Nephron progenitor cell (in vitro differentiated cells): ENCODE measurements at places on chromosomes 6 and 20.

- peak; percentile 86 for DNase-seq
These were observed 33.4 kb upstream of the AAR2 start for GRCh38 chr20:36202891-36203338.

DNA sequence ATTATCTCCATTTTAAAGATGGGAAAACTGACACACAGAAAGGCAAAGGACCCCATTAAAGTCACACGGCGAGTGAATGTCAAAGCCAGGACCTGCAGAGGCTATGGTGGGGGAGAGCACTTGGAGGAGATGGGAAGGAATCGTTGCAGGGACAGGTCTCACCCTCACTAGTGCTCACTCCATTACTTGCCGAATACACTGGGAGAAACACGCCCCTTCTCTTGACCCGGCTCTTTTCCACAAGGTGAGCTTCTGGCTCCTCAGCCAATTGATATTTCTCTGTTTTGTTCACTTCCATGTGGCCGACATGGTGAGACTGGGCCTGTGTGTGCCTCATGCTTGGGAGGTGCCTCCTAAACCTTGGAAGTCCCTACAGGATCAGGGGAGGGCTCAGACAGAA lies 117.8 kb upstream of the KCNG1 start:
- DNase-seq = no peak

GRCh38 chr6:105398859-105399258 lies 4.0 kb downstream of the PREP start:
- no peak for DNase-seq

GRCh38 chr6:19181211-19181610 lies 656.0 kb upstream of the ID4 start:
- DNase-seq = no peak

- DNase-seq = no peak
These were observed 15.3 kb upstream of the SMLR1 start for GRCh38 chr6:130811932-130812331.

DNA sequence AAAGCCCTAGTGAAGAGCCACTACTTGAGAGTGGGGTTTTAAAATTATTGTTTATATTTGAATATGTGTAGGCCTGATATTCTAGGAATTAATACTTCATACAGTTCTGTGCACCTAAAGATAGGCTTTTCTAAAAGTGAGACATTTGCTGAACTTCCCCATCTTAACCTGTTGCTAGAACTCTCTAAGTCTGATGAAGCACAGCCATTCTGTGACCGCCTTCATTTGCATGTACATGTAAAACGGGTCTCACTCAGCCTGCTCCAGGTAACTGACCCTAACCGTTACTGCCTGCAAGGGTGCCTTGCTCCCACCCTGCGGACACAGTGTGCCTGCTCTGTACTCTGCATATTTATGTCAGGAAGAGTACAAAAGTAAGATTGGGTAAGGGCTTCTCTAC lies 44.3 kb upstream of the IRF4 start:
- no peak for DNase-seq

DNA sequence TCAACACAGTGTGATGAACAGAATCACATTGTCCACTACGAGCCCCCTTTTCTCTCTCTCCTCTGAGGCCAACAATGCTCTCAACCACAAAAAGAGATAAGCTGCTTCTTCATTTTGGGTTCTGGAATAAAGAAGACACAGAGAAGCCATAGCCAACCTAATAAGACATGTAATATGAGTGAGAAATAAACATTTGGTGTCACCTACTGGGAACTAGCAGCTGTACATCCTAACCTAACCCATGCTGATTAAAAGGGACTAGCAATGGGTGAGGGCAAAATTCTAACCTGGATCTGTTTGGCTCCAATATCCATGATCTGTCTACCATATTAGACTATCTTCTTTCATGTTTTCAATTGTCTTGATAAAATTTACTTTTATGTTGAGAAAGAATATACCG lies 369.1 kb upstream of the MARCKS start:
- DNase-seq = no peak

DNA sequence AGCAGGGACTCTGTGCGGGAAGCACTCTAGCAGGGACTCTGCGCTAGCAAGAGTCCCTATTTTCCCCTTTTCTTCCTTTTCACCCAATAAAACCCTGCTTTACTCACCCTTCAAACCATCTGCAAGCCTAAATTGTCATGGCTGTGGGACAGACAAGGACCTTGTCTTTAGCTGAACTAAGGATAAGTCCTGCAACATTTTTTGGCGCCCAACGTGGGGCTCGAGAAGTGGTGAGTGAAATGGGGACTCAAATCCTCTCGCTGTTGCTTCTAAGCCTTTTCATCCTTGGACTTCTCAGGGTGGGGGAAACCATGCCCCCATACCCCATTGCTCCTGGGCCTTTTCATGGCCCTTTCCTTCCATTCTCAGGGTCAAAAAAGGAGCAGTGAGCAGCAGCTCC lies 46.4 kb downstream of the IMPG1 start:
- peak; percentile 36 for DNase-seq

DNA sequence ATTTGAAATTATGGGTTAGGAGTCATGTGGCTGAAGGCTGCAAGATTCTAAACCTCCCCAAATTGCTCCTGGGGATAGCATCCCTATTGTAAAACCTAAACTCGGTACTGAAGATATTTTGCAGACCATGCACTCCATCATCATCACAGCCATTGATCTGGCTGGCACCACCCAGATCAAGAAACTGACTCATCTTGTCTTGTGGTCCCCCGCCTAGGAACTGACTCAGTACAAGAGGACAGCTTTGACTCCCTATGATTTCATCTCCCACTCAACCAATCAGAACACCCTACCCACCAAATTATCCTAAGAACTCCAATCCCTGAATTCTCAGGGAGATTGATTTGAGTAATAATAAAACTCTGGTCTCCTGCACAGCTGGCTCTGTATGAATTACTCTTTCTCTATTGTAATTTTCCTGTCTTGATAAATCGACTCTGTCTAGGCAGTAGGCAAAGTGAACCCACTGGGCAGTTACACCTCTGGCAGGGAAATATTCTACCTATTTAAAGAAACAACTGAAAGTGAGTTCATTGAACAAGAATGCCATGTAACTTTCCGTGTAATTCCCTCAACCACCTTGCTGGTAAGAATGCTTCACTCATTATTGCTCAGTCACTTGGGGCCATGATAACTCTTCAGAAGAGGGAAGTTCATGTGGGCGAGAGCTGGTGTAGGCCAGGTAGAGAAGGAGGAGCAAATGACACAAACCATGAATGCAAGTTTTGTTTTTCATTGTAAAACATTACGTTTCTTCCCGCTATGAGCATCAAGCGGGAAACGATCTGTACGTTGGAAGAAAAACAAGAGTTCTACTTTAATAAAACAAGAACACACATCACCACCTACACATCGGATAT lies 602.9 kb upstream of the ARID1B start:
- no peak for DNase-seq

GRCh38 chr20:37914672-37915433 lies 11.9 kb downstream of the VSTM2L start:
- DNase-seq = peak; percentile 61

DNA sequence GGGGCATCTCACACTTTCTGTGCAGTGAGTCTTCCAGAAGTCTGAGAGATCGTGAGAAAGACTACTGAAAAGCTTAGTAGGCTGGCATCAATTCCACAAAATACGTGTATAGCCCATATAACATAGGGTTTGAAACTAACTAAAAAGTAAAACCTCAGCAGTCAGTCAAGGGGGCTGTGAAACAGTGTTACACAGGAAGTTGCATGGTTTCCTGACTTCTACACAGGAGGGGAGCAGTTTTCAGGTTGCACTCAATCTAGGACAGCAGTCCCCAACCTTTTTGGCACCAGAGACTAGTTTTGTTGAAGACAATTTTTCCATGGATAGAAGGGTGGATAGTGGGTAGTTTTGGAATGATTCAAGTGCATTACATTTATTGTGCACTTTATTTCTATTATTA lies 4.7 kb upstream of the LY86 start:
- no peak for DNase-seq

- peak; percentile 57 for DNase-seq
These were observed 1.5 kb downstream of the ARID1B start for GRCh38 chr6:156778454-156779205.

DNA sequence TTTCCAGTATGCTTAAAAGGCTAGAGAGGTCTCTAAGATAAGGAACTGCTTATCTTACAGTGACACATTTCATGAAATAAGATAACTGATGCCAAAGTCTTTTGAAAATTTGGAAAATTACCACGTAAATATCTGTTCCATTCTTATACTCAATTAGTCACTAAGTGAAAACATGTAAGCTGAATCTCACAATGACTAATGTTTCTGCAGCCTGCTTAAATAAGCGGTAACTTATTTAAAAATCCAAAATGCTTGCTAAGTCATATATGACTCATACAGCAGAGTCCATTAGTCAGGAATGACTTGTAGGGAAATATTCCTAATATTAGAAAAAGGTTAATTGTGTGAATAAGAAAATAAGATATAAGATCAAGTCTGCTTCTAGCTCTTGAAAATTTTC lies 27.8 kb upstream of the LGSN start:
- no peak for DNase-seq

DNA sequence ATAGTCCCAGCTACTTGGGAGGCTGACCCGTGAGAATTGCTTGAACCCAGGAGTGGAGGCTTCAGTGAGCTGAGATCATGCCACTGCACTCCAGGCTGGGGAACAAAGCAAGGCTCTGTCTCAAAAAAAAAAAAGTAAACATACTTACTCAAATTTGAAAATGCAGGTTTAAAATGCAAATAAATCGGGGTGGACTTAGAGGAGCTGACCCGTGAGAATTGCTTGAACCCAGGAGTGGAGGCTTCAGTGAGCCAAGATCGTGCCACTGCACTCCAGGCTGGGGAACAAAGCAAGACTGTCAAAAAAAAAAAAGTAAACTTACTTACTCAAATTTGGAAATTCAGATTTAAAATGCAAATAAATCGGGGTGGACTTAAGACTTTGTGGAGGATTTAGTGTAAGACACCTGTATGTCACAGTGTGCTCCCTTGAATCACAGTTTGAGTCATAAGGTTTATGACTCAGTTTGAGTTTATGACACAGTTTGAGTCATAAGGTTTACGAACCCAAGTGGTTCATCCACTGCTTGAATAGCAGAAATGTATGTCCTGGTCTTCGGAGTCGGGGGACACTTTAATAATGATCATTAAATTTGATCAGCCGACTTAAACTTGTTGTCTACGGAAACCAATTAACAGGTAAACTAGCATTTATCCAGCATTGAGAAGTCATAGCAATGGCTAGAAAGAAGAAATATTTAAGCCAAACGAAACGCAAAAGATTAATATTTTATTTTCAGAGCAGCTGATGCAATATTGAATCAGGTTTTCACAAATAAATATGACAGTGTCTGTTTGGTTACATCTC lies 6.8 kb upstream of the MRPS10 start:
- DNase-seq = no peak

DNA sequence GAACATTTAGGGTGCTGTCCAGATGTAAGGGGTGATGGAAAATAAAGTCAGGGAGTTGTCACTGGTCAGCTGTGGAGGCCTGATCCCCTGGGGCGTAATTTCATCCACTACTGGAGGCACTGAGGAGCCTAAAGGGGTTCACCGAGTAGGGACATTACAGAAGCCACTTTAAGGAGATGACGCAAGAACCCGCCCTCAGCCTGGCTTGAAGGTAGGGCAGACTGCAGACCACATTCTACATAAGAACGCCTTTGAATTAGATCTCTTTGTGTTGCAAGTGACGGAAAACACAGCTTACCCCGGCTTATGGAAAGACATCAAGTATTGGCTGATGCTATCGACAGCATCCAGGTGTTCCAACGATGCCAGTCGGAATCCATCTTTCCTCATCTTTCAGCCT lies 462.7 kb upstream of the CDH4 start:
- no peak for DNase-seq

GRCh38 chr6:5968817-5969734 lies 37.6 kb downstream of the NRN1 start:
- DNase-seq = no peak

- DNase-seq = no peak
These were observed 76.4 kb downstream of the ARHGAP18 start for GRCh38 chr6:129633529-129633928.

DNA sequence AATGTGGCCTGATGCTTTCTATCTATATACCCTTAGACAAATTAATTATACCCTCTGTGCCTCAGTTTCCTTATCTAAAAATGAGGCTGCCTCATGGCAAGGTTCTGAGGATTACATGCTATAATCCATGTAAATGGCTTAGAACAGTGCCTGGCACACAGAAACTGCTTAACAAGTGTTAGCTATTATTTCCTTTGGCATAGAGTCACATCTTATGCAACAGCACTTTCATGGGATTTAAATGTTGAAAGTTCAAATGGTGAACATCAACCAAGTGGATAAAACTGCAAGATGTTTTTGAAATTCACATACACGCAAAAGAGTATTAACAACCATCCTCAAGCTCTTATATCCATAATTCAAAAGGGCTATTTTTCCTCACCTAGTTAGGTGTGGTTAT lies 202.8 kb upstream of the JAG1 start:
- no peak for DNase-seq

- no peak for DNase-seq
These were observed 38.7 kb downstream of the DOK5 start for GRCh38 chr20:54514028-54514607.

DNA sequence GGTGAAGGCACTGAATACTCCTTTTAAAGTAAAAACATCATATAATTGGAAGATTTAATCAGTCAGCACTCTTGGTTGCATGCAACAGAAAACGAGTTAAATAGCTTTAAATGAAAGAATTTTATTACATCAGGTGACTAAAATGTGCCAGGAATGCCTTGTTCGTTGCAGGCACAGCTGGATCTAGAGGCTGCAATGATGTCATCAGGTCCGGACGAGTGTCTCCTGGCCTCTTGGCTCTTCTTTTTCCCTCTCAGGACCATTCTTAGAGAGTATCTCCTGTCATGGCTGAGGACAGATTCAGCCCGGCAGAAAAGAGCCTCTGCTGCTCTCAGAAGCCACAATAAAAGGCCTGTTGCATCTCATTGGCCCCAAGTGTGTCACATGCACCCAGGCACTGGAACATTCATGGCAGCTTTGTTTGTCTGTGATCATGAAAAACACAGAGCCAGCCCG lies 510.7 kb upstream of the SULF2 start:
- no peak for DNase-seq

DNA sequence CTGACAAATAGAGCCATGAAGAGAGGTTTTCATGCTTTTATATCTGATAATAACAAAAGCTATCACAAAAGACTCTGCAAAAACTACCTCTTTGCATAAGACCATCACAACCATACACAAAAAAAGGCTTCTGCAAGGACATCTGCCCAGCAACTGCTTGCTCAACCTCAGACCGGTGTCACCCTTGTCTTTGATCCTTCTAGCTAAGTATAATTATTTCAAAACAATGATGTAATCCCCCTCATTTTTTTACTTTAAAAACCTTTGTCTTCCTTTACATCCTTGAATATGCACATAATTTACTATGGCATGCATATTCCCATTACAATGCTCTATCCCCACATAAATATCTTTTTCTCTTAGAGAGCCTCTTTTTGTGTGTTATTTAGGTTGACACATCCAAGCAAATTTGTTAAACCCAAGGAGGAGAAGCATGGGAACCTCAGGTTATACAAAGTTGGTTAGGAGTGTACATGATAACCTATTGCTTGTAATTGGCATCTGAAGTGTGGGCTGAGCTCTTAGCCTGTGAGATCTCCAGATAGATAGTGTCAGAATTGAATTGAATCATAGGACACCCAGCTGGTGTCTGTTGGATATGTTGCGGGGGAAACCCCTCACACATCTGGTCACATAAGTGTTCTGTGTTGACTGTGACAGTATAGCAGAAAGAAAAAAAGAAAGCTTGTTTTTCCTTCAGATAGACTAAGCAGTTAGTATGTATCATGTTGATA lies 20.7 kb upstream of the CGA start:
- no peak for DNase-seq

- DNase-seq = no peak
These were observed 94.1 kb upstream of the NT5E start for GRCh38 chr6:85355816-85356215.

- no peak for DNase-seq
These were observed 63.7 kb downstream of the SLC22A23 start for GRCh38 chr6:3392930-3393835.
